ENCODE measurements at places on chromosomes 3 and 15.

DNA sequence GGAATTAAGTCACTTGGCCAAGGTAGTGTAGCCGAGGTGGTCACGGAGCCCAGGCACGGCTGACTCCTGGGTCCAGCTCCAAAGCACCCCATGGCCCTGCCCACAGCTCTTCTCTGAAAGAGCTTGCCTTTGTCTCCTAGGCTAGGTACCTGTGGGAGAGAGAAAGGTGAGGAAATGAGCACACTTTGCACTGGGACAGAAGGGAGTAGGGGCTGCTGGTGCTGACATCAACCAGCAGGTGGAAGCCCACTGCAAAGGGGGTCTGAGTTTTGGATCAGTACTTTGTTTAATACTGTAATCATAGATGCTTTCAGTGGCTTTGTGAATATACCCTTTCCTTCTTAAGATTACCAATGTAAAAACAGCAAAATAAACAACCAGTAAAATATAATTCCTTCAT, 128.3 kb upstream of the EIF1B start:
- DNase-seq = no peak

DNA sequence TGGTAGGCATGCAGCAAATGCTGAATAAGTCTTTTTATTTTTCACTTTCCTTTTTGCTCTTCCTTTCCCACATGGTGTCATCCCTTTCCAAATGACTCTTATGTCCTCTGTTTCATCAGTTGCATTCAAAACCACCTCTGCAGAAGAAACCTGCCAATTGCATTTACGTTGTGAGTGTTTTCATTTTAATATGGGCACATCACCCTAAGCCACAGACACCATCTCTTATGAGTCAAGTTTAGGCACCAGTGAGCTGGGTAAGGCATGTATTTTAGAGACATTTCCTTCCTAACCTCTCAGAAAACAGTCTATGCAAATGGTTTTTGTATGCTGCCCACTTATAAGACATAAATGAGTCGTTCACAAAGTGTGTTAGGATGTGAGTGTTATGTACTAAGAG, 223.3 kb upstream of the ADAMTS9 start:
- DNase-seq = no peak

GRCh38 chr3:150721285-150722130, 17.8 kb upstream of the ERICH6 start:
- DNase-seq = no peak

DNA sequence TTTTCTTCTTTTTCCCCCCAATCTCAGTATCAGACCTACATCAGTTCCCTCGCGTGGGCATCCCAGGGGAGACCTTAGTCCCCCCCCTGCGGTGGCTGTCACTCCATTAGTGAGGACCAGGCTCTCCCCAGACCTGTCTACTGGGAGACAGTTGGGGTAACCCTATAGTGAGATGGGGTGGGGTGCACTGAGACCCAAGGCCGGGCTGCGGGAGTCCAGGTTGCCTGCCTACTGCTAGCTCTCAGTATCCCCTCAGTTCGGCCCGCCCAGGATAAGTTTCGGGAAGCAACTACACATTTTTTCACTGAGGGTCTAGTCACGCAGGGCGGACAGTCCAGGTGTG, 671 bp upstream of the DCUN1D1 start:
- no peak for DNase-seq

DNA sequence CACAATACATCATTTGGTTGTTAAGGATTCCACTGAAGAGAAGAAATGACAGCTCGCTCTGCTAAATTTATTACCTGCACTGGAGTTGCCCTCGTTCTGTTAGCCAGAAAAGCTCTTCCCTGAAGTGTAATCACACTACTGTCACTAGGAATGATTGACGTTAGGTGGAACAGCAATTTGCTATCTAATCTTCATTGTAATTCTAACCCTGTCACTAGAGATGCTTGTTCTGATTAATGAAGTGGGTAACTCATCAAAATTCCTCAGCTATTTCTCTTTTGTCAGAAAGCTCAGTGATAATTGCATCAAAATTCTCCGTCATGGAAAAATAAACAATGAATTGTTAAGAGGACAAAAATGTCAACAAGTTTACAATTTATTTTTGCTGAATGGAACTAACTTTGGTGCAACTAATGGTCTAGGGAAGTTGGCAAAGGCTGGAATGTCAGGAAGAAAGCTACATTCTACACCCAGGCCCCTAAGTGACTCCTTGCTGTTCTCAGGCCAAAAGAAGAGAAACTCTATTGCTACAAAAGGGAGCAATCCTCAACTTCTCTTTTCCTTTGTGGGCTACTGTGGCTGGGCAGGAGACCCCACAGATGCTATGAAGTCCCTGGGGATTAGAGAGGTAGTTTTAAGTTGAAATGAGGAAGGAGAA, 34.1 kb downstream of the CCDC191 start:
- DNase-seq = no peak

DNA sequence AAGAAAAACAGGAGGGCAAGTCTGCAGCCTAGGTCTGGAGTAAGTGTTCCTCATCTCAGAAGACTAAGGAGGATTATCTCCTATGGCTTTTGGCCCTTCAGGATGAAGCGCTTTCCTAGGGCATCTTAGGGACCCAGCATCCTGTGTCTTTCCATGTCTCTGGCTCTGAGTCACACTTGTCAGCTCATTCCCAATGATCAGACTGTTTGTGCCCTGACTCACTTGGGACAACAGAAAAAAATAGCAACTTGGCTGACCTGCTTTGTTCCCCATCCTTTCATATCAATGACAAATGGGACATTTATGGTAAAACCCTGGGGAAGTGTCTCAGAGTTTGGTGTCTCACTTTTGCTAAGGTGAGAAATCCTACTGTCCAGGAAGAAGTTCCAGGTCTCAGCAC, 76.2 kb upstream of the OXTR start:
- no peak for DNase-seq

- no peak for DNase-seq
Measured at GRCh38 chr3:194671511-194671899, 486 bp downstream of the LSG1 start.

DNA sequence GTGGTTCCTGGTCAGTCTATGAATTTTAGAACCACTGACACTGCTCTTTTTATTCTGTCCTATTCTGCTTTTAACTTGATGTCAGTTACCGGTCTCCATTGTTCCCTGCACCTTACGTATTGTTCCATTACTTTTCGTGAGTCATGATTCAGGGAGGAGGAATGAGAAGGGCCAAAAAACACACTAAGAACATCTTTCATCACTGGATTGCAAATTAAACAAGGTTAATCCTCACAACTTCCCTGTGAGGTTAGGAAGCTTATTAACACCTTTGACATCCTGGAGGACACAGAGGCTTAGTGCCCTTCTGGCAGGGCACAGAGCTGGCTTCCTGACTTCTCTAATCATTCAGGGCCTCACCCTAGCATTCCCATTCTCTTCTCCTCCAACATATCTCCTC, 227.6 kb upstream of the SATB1 start:
- DNase-seq = no peak

DNA sequence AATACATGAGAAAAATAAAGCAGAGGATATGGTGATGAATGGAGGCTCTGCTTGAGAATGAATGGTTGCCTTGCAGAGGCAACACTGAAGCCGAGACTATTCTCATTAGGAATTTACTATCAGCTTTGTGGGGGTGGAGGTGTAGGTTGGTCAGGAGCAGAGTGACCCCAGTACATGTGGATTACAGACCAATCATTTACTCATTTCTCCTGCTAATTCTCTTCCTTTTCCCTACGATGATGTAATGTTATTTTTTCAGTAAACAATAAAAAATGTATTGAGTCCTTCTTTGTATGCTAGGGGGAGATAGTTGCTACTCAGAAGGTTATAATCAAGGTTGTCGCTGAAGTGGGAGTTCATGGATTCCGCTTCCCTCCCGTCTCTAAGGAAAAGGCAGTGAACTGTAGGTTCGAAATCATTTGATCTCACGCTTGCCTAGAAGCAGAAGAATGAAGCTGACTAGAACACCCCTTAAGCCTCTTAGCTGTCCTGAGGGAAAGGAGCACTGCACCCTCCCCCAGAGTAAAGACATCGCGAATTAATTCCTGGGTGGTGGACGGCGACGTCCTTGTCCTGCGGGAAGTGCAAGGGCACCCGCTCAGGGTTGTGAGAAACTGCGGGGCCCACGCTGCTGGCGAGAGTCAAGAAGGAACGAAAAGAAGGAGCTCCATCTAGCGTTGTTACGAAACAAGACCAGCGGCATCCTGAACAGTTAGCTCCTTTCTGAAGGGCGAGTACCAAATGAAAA, 213.2 kb upstream of the PFN2 start:
- no peak for DNase-seq

- no peak for DNase-seq
Measured at GRCh38 chr15:51709031-51709430, 27.7 kb downstream of the SCG3 start.

DNA sequence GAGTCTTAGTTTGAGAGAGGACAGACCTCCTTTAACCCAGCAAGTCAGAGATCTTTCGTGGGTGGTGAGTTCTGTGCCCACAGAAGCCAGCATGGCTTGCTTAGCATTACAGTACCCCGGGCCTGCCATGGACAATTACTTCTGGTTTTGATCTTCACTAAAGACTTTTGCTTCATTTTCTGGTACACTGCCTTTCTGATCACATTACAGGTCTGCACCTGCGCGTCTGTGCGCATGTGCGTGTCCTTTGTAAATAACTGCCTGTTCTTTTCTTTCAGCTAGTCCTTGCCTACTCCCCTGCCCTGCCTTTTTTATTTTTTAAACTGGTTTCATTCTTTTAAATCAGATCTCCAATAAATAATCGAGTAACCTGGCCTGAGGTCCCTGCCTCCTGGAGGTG, 57.1 kb upstream of the CMTM8 start:
- no peak for DNase-seq

DNA sequence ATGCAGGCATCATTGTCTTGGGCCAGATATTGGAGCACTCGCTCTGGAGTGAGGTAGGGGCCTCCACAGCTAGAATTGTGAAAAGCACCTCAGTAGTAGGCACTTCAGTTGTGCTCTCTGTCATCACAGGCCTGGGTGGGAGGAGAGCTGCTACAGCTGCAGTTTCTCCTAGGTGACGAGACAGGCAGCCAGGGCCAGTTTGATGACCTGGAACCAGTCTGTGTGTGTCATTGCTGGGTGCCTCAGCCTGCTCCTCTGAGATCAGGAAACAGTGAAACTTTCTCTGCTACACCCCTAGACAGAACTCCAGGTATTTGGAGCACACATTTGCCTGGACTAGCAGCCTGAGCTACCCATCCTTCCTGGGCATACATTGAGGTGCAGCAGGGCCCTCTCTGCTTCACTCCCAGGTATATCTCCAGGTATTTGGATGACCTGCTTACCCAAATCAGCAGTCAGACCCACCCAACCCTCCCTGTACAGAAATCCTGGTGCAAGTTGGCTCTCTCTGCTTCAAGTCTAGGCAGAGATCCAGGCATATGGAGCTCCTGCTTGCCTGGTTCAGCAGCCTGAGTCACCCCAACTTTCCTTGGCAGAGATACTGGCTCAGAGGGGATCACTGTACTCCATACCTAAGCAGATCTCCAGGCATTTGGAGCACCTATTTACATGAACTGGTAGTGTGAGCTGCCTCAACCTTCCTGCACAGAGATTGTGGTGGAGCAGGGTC, 54.3 kb upstream of the SGO1 start:
- DNase-seq = no peak

DNA sequence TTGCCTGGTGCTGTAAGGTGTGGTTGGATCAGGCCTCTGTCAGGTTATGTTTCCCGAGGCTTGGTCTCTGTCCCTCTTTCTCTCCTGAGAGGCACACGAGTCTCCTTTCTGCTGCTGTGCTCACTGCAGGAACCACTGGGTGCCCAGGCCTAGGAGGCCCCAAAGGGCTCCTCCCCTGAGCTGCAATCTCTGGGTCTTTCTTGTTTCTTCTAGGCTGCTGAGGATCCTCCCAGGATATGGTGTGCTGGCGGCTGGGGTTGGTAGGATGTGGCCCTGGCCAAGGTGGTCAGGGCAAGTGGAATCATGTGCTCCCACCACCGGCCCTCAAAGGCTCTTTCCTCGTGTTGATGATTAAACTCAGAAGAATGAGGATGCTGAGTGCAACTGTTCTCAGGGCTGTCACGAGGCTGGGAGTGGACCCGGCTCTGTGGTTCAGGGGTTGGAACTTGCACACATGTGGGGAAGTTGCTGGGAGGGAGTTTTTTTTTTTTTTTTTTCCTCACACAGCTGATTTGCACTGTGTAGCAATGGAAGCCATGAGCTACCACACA, 43.6 kb upstream of the CTSH start:
- DNase-seq = no peak

GRCh38 chr3:175297216-175297615, 438.1 kb downstream of the NAALADL2 start:
- no peak for DNase-seq

- no peak for DNase-seq
Measured at GRCh38 chr15:29849716-29850115, 27.4 kb upstream of the TJP1 start.

All from stimulated activated CD4-positive, alpha-beta T cell treated with anti-CD3 and anti-CD28 coated beads, Interleukin-15, amount 100 ng/mL, for 1 hour (primary cell).